Uterus (tissue), 4 donors: ENCODE measurements at places on chromosomes 5 and 9.

- DNase-seq, result no peak
Measured at GRCh38 chr9:124707666-124708065, 63.4 kb downstream of the NR6A1 start.

- DNase-seq, result no peak
Measured at GRCh38 chr9:125493384-125493783, 213.6 kb downstream of the MAPKAP1 start.

DNA sequence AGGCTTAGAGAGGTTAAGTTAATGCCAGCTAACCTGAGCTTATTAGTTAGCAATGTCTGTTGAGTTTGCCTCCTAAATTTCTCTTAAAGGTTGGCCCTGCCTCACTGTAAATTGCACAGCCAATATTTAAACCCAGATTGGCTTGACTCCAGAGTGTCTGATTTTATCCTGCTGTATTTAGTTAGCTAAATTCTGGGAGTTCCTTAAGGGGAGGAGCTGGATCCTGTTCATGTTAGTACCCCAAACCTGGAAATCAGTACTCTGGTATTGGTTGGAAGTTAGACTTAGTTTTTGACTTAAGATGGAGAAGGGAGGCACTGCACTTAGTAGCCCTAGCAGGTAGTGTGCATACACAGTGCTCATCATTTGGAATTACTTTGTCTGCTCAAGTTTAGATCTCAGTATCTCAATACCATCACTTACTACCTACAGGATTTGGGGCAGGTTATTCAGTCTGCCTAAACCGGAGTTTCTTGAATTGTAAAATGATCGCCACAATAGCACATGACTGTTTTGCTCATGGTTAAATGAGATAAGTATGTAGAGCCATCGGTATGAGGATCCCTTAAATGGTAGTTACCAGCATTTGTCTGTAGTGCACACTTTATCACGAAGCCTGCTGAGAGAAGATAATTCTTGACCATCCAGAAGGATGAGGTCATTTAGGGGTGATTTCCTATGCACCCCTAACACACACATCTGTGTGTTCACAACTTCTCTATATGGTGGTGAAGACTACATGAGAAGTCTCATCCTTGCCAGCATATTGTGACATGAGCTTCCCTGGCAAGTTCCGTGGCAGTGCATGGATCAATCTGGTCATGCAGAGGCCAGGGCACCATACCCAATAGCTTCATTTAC is 264.8 kb upstream of the TRIM32 start:
- no peak for DNase-seq

- DNase-seq, result no peak
Measured at GRCh38 chr5:98349251-98349989, 424.0 kb upstream of the RGMB start.

DNA sequence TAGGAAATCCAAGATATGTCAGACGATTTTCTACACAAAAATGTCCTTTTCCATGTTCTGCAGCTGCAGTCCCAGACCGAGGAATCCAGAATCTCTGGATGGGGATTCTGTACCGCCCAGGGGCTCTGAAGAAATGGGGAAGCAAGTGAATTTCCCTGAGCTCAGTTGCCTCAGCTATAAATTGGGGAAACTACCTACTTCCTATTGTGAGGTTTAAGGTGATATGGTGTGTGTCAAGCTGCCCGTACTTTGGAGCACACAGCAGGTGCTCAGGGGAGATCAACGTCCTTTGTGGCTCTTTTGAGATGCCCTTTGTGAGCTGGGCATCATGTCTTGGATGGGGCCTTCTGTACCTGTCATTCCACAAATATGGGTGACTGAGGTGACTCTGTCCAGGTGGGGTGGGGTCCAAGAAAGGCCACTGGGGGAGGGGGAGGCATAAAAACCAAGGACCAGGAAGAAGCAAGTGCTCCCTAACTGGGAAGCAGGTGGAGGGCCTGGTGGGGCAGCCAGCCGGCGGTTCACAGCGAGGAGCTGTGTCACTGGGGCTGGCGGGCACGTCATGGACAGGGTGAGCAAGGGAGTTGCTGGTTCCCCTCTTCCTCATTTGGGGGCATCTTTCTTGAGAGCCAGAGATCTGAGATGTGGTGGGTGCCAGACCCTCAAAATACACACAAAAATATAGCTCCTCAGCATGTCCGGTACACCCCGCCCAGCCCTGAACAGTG is 116.0 kb downstream of the CRB2 start:
- DNase-seq, result no peak

DNA sequence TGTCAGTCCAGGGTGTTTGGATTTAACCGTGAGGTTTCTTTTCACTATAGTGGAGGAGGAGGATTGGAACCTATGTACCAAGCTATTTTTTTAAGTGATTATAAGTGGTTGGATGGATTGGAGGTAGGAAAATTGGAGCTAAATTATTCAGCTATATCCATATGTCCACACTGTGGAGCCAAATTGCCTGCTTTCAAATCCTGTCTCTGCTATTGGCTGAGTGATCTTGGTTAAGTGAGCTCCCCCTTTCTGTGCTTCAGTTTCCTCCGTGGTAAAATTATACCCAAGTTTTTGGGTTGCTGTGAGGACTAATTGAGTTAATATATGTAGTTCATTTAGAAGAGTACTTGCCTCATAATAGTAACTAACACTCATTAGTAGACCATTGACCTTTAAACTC is 2.5 kb downstream of the CENPP start:
- no peak for DNase-seq

- DNase-seq, result no peak
Measured at GRCh38 chr5:181008136-181008535, 19.5 kb downstream of the BTNL3 start.

- DNase-seq, result no peak
Measured at GRCh38 chr5:55236800-55237199, 3.4 kb upstream of the CCNO start.

GRCh38 chr5:86806206-86806605 is 188.5 kb downstream of the COX7C start:
- DNase-seq, result no peak

- no peak for DNase-seq
Measured at GRCh38 chr9:98121058-98121457, 2.0 kb upstream of the TRIM14 start.

- no peak for DNase-seq
Measured at GRCh38 chr9:110170357-110171257, 37.4 kb downstream of the C9orf152 start.
